Fibroblast of skin of right biceps (primary cell): ENCODE measurements at places on chromosomes 7 and 10.

GRCh38 chr10:74977913-74978847 lies 133.3 kb upstream of the SAMD8 start:
- DNase-seq, result no peak

- no peak for DNase-seq
Observed at GRCh38 chr10:67140641-67141040, 214.8 kb downstream of the LRRTM3 start.

DNA sequence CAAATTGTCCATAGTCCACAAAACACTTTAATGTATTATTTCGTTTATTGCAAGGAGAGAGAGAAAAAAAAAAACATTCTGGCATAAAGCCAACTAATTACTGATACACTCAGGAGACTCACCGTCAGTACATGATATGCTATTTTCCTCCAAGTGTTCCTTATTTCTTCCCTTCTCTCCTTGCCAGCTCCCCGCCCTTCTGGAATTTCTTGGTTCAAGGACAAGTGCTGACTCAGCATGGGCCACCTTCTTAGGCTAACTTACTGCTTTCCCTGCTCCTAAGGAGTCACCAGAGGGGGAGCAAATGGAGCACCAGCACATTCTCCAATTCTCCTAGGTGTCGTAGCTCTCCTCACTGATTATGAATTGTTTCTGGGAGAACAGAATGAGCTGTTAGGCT lies 133.8 kb upstream of the HDAC9 start:
- DNase-seq, result peak; percentile 57

DNA sequence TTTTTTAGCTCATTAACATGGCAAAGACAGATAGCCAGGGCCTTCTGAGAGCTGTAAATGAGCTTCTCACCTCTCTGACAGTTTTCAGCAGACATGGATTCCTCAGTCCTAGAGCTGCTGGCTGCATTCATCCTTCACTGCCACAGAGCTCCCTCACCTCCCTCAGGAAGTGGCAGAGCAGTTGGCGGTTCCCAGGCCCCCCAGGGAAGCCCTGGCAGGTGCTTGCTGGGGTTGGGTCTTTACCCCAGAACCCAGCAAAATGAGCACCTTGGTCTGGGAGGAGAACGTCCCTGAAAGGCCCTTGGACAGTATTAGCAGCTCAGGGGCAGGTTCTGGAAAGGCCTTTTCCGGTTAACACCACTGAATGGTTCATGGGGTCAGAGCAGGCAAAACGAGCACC lies 288.0 kb downstream of the PTPRN2 start:
- no peak for DNase-seq

DNA sequence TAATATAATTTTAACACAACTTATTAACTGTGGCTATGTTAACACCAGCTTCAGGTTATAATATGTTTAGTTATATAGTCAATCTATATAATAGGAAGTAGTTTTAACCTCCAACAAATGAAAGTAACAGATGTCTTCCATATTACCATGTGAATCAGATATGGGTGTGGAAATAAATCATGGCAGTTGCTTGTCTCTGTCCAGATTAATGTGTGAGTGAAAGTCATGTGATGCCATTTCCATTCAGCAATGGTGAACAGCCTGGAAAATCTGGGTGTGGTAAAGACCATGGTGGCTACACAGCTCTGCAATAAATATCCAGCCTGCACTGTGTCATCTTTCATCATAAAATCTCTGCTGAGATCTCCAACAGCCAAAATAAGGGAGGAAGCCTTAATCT lies 27.8 kb downstream of the HEPACAM2 start:
- no peak for DNase-seq

GRCh38 chr7:130794619-130794922 lies 60.6 kb upstream of the KLF14 start:
- DNase-seq, result no peak

- DNase-seq, result no peak
Observed at GRCh38 chr10:58362027-58362789, 23.0 kb upstream of the TFAM start.
